ENCODE measurements at places on chromosomes 6 and 20.

DNA sequence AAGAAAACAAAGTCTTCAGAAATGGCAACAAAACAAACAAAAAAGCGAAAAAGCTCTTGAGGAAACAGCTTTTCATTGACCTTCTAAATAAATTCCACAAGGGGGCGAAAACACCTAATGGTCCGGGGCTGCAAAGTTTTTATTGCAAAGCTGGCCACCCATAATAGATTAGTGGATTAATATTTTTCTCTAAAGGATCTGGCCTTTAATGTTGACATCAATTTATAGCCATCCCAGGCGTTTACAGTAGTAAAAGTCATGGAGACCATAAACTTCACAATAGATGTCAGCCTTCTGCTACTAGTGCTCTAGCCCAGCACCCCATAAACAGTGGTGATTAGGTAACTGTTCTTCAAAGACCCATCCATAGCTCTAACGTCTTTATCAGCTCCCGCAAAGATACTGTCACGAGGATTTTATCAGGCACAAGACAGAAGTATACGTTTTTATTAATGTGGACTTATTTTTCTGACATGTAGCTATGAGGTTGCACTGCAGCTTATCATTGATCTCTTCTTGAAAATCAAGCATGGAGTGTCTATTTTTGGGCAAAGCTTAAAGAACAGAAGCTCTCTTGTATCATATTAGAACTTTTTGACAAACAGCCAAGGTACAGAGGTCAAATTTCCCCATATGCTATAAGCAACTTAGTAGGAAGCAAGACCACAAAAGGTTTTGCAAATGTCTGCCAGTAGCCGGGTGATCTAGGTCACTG, 4.7 kb downstream of the CITED2 start:
- DNase-seq = peak; percentile 81

DNA sequence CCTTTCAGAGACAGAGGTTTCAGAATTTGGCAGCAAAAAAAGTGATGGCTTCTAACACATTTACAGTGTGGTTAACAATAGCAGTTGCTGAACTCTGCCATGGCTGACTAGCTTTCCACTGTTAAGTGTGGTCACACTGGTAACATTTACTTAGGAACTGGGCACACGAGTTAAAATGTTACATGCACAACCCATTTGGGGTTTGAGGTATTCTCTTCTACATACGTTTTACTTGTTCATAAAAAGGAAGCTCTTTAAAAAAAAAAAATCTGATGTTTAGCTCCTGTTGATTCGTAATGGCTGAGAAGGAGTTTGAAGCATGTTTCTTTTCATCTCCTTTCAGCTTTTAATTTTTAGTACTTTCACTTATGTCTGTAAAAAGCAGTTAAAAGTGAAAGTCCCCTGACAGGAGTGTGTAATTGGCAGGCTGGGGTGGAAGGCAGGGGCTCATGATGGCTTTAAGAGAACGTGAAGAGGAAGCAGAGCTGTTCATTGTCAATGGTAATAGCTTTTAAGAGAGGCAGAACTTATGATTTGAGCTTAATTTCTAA, 245.9 kb downstream of the FARS2 start:
- DNase-seq = no peak

- no peak for DNase-seq
These were observed 72.6 kb downstream of the SHPRH start for GRCh38 chr6:145891565-145891964.

DNA sequence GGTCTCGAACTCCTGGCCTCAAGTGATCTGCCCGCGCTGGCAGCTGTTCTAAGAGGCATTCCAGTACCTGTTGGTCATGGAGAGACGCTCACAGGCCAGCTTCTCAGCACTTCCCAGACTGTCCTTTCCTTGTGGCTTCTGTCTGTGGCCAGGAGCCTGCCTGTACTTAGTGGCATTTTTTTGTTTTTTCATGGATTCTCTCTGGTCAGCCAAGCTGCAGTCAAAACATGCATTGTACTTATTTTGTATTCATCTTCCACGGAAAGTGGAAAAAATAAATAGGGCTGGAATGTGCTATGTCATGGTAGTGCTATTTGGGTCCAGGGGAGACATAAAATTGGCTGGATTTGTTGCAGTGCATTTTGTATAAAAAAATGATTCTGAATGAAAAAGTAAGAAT, 29.1 kb downstream of the ZDHHC14 start:
- DNase-seq = peak; percentile 46

GRCh38 chr20:48614593-48615274, 213.1 kb downstream of the PREX1 start:
- no peak for DNase-seq

Data from fibroblast of skin of scalp (primary cell).